ENCODE measurements at places on chromosomes 13 and 19. TPM values are rescaled to one million over a fixed set of nuclear protein-coding genes. Genes with fewer than 3 reads are reported as not detected.

The ATP8A2 gene
- total RNA-seq: 2.1 TPM

The IGLON5 gene
- 114 TPM for total RNA-seq

The CSNK1A1L gene
- total RNA-seq: not detected

DNA sequence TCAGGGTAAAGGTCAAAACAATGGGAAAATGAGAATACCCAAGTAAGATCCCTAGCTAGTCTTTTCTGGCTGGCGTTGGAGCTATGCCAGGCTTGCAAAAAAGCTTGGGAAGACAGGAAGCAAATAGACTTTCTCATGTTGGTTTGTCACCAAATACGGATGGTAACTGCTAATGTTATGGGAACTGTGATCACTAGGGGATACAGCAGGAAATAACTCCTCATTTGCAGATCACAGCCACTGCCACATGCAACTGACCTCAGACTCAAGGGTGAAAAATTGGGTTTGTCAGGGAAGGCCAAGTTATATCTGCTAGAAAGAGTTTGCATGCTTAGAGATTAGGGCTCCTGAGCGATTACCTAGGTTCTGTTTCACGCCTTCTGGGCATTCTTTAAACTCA is 162.9 kb downstream of the NHLRC3 start:
- no peak for DNase-seq

DNA sequence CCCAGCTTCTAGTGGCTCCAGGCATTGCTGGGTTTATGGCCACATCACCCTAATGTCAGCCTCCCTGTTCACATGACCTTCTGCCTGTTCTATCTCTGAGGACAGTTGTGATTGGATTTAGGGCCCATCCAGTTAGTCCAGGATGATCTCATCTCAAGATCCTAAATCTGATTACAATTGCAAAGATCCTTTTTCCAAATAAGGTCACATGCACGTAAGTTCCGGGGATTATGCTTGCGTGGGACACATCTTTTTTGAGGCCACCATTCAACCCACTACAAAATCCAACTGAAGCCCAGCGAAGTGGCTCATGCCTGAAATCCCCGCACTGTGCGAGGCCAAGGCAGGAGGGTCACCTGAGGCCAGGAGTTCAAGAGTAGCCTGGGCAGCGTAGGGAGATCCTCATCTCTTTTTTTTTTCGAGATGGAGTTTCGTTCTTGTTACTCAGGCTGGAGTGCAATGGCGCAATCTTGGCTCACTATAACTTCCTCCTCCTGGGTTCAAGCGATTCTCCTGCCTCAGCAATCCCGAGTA is 12.3 kb downstream of the PLD3 start:
- no peak for DNase-seq

DNA sequence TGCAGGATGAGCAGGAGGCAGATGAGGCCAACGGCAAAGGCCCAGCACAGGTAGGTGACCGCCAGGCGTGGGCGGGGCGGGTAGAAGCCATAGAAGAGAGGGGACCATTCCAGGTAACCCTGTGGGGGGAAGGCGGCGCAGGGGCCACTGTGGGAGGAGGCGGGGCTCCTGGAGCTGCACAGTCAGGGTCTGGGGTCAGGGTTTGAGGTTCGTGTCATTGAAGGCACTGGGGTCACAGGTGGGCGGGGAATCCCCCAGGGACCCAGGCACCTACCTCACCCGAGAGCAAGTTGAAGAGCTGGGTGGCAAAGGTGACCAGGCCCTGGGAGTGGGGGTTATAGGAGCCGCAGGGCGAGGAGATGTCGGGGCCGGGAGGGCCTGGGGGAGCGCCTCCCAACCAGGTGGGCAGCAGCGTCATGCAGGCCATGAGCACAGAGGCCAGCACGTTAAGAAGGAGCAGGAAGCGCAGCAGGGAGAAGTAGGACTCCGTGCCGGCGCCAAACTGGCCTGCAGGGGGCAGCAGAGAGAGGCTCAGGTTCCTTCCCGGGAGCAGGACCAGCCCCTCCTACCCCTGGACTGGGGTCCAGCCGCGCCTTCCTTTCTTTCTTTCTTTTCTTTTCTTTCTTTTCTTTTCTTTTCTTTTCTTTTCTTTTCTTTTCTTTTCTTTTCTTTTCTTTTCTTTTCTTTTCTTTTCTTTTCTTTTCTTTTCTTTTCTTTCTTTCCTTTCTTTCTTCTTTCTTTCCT is 4.6 kb downstream of the TMC4 start:
- peak; percentile 96 for DNase-seq

GRCh38 chr19:31659897-31660210 is 310.6 kb upstream of the TSHZ3 start:
- no peak for DNase-seq

DNA sequence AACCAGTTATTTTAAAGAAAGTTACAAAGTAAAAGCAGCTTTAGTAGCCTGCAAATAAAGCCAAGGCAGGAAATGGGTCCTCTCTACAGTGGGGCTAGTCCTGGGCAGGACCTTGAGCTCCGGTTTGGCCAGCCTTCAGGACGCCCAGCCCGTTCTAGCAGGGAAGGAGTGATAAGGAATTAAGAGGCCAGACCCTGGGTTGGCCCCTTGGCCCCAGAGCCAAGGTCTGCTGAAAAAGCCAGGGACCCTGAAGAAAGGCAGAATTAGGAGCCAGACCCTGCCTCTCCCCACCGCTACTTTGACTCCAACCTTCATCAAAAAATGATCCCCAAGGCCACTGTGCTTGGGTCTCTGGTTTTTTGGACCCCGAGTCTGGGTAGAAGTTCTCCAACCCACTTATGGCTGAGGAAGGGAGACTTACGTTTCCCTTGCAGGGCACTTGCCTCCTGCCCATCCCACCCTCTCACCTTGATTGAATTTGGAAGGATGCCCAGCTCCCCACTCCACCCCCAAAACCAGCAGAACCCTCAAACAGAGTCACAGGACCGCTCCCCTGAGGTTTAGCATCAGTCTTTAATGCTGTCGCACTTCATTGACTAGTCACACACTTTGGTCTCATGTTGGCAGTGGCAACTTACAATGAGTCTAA is 3.9 kb downstream of the DNAJB1 start:
- DNase-seq: no peak

- DNase-seq: no peak
Measured at GRCh38 chr13:107956889-107957288, 258.4 kb downstream of the LIG4 start.

- no peak for DNase-seq
Measured at GRCh38 chr13:59172076-59172475, 991.7 kb downstream of the DIAPH3 start.

GRCh38 chr13:51950722-51951121 is 60.5 kb downstream of the ATP7B start:
- DNase-seq: no peak

- DNase-seq: peak; percentile 28
Measured at GRCh38 chr19:53086949-53087348, 16.3 kb downstream of the ZNF160 start.

Measured in endothelial cell (in vitro differentiated cells).